Left colon (tissue), 2 donors: ENCODE measurements at places on chromosomes 1 and 21.

- DNase-seq, result no peak
Observed at GRCh38 chr21:27505516-27505915, 538.6 kb upstream of the ADAMTS5 start.

- no peak for DNase-seq
Observed at GRCh38 chr1:152141971-152142584, 16.9 kb downstream of the RPTN start.

- DNase-seq, result no peak
Observed at GRCh38 chr1:151134396-151134795, 12.0 kb downstream of the SEMA6C start.

- no peak for DNase-seq
Observed at GRCh38 chr1:71502006-71502405, 421.2 kb upstream of the ZRANB2 start.
